Esophagus mucosa (tissue), 1 donor: ENCODE measurements at places on chromosomes 1 and 21.

DNA sequence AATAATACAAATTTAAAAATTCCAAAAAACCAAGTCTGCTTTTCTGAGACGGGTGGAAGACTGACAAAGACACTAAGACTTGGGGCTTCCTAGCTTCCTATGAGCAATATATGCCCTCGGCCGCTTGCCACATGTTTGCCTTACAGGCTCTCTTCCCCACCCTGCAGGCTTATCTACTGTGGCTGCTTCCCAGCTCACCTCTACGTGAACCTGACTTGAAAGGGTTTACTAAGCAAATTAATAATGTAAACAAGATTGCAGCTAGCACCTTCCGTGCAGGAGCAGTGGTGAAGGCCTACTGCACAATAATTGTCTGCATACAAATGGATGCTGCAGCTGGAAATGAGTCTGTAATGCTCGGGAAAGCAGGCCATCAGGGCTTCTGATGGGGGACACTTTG, 152.9 kb upstream of the DAB1 start:
- no peak for ATAC-seq

DNA sequence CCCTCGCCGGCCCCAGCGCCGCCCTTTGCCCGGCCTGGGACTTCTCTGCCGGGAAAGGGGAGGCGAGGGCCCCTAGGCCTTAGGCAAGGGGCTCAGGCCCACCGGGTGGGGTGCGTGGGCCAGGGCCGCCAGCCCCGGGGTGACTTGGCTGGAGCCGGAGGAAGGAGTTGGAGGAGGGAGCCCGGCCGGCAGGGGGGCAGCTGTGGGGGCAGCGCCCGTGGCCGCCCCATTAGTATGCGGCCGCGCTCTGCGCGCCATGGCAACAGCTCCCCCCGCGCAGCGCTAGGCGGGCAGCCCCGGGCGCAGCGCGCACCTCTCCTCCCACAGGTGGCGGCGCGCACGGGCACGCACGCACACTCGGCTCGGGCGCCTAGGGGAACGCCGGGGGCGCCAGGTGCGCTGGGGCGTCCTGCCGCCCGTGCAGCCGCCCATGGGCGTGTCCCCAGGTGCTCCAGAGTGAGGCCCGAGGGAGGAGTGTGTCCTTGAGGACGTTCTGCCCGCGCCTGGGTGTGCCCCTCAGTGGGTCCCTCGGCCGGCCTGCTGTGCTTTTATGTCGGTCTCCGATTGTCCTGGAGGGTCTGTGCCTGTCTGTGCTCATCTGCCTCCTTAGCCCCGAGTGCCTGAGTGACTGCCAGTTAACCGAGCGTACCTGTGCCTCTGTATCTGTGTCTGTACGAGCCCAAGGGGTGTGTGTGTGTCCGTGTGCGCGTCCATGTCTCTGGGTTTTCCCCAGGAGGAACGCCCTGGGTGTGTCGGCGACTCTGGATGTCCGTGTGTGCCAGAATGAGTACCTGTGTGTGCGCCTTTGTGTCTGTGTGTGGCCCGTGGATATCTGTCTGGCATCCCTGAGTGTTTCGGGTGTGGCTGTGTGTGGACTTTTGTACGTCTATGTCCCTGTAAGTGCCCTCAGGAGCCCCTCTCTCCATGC, 38.2 kb upstream of the WASF2 start:
- peak; percentile 70 for ATAC-seq

DNA sequence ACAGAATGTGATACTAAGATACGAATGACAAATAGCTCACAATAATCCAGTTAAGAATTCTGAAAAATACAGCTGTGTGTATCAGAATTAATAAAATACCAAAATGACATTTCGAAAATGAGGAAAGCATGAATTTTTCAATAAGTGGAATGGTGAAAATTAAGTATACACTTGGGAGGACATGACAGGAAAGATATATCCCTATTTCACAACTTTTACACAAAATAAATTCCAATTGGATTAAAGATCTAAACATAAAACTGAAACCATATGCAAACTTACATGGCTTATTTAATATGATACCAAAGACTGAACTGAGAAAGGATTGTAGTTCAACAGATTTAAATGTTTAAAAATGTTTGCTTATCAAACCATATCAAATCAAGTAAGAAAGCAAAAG, 510.4 kb upstream of the ADAMTS5 start:
- ATAC-seq, result no peak

DNA sequence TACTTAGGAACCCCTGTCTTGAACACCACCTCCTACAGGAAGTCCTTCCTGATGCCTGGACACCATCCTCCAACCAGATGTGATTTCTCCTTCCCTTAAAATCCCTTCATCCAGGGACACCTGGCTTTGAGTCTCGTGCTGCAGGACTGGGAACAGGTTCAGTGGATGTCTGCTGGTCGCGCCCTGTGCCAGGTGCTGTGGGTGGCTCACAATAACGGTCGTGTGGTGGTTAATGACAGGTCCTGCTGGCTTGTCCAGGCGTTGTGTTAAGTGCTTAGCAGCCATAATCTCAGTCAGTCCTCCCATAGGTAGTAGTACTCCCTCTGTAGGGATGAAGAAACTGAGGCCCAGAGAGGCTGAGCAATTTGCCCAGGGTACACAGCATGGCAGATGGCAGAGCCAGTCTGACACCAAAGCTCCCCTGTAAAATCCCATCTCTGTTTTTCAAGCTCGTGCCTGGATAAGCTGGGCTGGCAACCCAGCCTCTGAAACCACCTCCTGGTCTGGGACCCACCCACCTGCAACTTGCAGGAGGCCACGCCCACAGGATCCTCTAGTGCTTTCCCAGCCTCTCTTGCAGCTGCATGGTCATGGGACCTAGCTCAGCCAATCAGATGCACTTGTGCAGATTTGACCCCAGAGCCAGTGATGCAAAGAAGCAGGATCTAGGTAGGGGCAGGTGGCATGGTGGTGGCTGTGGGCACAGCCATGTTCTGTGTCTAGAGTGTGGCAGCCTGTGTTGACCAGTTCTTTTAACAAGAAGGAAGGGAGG, 106.0 kb upstream of the IFFO2 start:
- ATAC-seq, result peak; percentile 55

DNA sequence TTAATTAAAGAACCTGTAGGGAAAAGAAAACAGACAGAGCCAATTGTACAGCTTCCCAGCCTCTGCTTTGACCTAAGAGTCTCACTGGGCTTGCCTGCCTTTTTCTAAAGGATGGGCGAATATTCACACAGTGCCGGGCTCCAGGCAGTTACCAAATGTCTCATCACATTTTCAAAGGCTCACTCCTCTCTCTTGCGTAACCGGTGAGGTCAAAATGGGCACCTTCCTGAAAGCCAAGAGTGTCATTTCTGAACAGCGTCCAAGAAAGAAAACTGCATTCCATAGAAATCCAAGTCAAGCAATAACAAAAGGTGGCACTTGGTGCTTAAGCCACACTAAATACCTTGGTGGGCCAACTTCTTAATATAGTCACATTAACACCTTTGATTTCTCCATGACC, 710 bp upstream of the PALMD start:
- ATAC-seq, result peak; percentile 83

- ATAC-seq, result peak; percentile 98
These were observed at the start of gene MAGI3 for GRCh38 chr1:113389953-113390834. MAGI3 (plus strand) TSS chr1:113390515; CDS start chr1:113391034, 519 bp downstream.

DNA sequence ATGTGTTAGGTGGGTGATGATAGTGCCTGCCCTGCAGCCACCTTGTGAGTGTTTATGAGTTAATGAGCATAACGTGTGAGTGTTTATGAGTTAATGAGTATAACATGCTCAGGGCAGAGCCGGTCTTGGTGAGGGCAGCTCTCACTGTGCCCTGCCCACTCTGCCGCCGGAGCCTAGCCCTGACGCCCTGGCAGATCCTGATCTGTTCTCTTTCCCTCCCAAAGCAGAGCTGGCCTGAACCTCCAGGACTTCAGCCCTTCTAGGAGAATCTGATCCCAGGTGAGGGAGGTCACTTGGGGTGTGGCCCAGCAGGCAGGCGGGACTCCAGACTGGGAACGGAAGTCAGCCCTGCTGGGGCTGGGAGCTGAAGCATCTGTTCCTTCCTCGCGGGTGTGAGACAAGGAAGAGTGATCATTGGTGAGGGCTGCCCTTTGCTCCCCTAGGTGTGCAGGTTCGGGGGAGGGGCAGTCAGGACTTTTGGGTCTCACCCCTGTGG, 5.7 kb downstream of the FBLIM1 start:
- peak; percentile 59 for ATAC-seq

DNA sequence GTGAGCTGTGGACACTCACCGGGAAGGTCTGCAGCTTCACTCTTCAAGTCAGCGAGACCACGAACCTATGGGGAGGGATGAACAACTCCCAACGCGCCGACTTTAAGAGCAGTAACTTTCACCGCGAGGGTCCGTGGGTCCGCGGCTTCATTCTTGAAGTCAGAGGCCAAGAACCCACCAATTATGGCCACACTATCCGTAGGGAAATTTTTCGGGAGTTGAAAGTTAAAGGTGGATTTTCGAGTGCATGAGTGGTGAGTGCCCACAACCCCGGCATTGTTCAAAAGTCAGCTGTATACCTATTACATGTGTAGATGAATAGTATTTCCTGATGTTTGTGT, 19.7 kb downstream of the EXOC8 start:
- no peak for ATAC-seq

GRCh38 chr1:223720971-223721591, 8.7 kb downstream of the CAPN2 start:
- ATAC-seq, result peak; percentile 36

DNA sequence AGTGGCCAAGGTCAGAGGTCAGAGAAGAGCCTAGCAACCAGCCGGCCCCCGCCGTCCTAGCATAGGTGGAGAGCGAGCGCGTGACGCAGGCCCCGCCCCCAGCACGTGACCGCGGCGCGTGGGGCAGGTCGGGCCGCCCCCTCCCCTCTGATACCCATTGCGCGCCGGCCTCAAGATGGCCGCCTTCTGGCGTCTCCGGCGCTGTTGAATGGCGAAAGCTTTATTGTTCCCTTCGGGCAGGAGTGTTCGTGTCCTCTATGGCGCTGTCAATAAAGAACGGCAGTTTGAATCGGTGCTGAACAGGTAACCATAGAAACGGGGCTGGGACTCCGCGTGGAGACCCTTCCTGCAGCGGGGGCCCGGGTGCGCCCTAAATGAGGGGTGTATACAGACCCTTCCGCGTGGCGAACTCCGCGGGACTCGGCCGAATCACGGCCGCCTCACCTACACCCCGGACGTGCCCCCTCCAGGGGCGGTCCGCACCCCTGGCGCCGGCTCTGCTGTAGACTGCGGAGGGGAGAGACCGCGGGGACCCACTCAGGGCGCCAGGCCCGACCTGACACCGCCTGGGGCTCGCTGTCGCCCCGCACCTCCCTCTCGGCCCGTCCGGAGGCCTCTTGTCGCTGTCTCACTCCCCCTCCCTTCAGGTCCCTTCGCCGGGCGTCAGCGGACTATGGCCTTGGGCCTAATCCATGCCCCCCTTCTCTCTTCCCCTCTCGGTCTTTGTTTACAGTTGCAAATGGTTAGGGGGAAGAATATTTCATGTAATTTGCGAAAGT, at the start of gene ZBTB40:
Gene ZBTB40 (plus strand): TSS at position 150 of the 779 bp plus-strand sequence. CDS start 38,098 bp downstream, outside the sequence.
- peak; percentile 100 for ATAC-seq

- ATAC-seq, result no peak
These were observed 33.2 kb upstream of the CDC42BPA start for GRCh38 chr1:227351443-227351842.

DNA sequence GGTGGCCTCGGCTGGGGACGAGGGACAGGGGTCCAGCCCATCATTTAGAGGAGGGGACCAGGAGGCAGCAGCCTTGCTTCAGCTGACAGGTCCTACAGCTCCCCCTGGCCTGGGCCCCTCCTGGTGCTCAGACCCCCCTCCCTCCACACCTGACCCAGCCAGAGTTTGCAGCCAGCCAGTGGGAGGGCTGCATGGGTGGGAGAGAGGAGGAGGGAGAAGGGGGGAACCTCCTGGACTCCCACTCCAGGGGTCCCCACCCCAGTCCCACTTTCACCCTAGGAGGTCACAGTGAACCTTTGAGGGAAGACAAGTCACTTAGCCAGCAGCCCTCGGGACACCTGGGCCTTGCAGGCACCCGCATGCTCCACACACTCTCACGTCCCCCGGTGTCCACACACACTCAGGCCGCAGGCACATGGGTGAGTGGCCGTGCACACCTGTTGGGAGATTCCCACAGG, 108.9 kb upstream of the ZBTB40 start:
- no peak for ATAC-seq

DNA sequence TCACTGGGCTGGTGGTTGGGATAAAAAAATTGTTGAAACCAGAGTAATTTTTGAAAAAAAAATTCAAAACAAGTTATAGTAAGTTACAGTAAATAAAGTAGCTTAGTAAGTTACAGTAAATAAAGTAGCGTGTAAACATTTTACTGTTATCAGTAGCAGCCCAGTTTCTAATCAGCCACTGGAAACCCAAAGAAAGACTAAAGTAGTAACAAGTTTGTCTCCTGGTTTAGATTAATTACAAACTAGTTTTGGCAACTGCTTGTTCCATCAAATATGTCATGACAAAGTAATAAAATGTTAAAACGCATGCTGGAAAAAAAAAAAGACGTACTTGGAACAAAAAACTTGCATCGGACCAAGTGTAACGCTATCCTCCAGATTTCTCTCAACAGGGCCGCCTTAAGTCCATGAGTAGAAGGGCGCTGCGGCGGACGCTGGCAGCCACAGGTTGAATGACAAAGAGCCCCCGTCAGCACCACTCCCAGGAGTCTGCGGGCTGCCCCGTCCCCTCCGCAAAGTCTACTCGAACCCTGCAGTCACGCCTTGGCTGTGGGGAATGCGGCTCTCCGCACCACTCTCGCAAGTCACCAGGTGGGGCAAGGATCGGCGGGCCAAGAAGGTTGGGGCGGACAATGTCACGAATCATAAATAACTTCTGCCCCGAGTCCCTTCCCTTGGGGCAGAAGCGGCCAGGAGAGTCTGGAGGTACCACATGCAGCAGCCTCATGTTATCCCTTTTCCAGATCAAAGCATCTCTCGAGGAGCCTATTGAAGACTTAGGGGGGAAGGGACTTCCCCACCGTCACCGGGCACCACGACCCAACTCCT, 837 bp downstream of the SLC16A1 start:
- peak; percentile 25 for ATAC-seq

DNA sequence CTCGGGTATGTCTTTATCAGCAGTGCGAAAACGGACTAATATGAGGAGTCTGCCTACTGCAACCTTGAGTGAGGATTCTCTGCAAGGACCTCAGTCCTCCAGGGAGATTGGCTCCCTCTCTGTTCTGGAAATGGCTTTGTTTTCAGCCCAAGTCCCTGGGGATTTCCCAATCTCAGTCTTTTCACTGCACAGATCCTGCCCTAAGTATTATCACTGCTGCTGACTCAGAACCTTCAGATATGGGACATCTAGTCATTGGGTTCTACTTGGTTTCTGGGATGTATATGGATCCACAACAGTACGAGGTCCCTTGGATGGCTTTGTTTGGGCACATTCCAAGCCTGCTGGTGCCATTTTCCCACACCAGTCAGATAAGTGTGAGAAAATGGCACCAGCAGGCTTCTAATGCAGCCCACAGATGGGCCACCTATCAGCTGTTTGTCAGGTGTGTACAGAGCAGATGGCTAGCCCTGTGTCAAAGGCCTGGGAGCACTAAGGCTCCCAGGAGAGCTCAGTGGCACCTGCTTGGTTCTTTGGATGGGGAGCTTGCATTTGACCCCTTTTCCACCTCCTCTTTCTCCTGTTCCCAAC, 27.4 kb downstream of the ELF3 start:
- ATAC-seq, result no peak

- ATAC-seq, result no peak
These were observed 14.2 kb upstream of the KCNE1 start for GRCh38 chr21:34526241-34526617.

GRCh38 chr1:187067160-187067559, 238.4 kb downstream of the PLA2G4A start:
- no peak for ATAC-seq
